ENCODE measurements at places on chromosomes 4 and X.

- DNase-seq, result no peak
These were observed 44.6 kb upstream of the GC start for GRCh38 chr4:71828470-71828869.

GRCh38 chr4:169899295-169899694 is 126.9 kb downstream of the MFAP3L start:
- no peak for DNase-seq

GRCh38 chr4:30460818-30461217 is 259.4 kb upstream of the PCDH7 start:
- DNase-seq, result no peak

DNA sequence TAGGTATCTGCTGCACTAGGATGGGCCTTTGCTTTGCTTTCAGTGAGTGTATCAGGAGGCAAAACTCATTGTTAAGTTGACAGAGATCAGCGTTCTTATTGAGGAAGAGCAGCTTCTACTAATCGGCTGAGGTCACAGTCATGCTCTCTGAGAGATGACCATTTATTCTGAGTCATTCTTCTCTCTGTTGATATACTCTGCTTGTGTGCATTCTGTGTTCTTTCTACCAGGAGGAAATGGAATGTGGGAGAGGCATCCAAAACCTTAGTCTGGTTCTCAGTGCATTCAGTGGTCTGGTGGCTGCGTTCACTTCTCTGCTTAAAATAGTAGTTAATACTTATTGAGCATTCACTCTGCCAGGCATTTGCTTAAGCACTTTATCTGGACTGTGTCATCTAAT is 66.2 kb downstream of the RRAGB start:
- DNase-seq, result no peak

DNA sequence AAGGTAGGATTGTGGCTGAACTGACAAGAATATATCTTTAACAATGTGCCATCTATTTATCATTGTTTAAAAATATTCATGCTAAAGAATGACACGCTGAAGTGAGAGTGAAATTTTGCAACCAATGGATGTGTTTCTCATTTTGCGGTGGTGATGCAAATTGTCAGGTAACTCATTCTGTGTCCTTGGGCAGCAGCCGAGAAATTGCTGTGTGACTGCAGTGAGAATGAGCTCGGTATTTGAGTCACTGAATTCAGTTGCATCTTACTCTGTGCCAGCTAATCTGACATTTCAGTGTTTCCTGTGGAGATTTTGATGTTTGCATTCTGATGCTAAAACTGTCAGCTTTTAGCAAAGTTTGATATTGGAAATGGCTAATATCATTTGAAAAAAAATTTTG is 28.1 kb downstream of the MCUB start:
- peak; percentile 38 for DNase-seq

- no peak for DNase-seq
These were observed 235.3 kb upstream of the SFRP2 start for GRCh38 chr4:154024097-154024694.

GRCh38 chrX:421646-422391 is 35.1 kb upstream of the PPP2R3B start:
- no peak for DNase-seq

GRCh38 chrX:11131146-11131545 is 20.0 kb downstream of the HCCS start:
- DNase-seq, result no peak

DNA sequence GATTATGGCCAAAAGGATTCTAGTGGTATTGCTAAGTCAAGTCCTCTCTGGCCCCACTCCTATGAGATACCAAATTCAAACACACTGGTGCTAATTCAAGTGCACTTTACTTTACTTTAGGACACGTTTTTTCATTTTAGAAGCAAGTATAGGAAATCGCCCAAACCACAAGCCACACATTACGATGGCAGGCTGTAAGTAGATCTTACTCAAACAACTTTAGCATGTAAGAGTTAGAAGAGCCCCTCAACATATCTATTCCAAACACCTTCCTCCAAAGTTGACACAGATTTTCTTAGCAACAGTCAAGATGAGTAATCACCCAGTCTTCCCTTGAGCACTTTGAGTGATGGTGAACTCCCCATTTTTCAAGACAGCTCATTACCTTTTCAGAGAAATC is 43.6 kb downstream of the DRD5 start:
- no peak for DNase-seq

- DNase-seq, result no peak
These were observed 22.9 kb downstream of the ACSL4 start for GRCh38 chrX:109710181-109710580.
